ENCODE measurements at places on chromosomes 13 and 19.

- no peaks in the 10 kb centered on the region for H3K27me3 ChIP-seq
- no peak overlapping the region for H3K4me3 ChIP-seq
- no peak overlapping the region for H3K27ac ChIP-seq
Observed at GRCh38 chr13:65638572-65639168, 1591.5 kb downstream of the PCDH9 start.

GRCh38 chr19:35716801-35717664 lies 770 bp upstream of the KMT2B start:
- DNase-seq, result peak; percentile 96
- H3K27me3 ChIP-seq, result no peaks in the 10 kb centered on the region
- peaks cover 37% of the 10 kb centered on the region for H3K36me3 ChIP-seq
- H3K27ac ChIP-seq, result peak overlapping the region; percentile 96

GRCh38 chr13:46575301-46575771 lies 22.4 kb downstream of the LRCH1 start:
- DNase-seq, result no peak
- H3K4me3 ChIP-seq, result no peak overlapping the region
- no peak overlapping the region for H3K27ac ChIP-seq
- H3K27me3 ChIP-seq, result no peaks in the 10 kb centered on the region
- peaks cover 47% of the 10 kb centered on the region for H3K4me1 ChIP-seq

- no peak overlapping the region for H3K4me3 ChIP-seq
- no peaks in the 10 kb centered on the region for H3K27me3 ChIP-seq
- peak overlapping the region; percentile 56 for H3K27ac ChIP-seq
- DNase-seq, result no peak
- peaks cover 57% of the 10 kb centered on the region for H3K36me3 ChIP-seq
Observed at GRCh38 chr19:16204005-16204294, 6.2 kb downstream of the AP1M1 start.

DNA sequence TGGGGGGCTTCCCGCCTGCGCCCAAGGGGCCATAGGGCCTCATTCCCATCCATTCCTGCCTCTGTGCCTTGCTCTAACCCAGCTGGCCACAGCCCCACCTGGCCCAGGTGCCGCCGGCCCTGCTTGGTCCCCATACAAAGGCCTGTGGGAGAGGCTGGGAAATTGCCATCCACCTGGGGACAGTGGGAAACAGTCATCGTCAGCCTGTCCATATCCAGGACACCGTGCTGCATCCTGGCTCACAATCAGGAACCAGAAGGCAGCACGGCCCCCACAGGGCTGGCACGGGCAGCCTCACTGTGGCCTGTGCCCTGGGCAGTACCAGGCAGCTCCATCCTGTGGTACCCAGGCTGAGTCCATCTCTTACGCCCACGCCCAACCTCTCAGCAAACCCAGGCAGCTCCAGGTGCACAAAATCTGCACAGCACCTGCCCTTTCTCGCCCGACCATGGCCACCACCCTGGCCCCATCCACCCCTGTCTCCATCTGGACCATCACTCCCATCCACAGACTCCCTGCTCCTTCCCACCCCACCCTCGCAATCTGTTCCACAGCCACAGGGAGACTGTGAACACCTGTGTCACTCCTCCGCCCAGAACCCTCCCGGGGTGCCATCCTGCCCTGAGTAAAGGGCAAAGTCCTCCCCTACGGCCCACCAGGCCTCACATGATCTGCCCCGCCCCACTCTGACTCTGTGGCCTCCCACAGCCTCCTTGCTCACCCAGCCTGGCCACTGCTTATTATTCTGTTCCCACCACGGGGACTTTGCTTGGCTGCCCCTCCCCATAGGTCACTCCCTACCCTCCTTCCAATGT lies 21.1 kb upstream of the FBXO27 start:
- no peaks in the 10 kb centered on the region for H3K27me3 ChIP-seq
- no peak for DNase-seq
- no peaks in the 10 kb centered on the region for H3K36me3 ChIP-seq
- H3K4me3 ChIP-seq, result no peak overlapping the region

DNA sequence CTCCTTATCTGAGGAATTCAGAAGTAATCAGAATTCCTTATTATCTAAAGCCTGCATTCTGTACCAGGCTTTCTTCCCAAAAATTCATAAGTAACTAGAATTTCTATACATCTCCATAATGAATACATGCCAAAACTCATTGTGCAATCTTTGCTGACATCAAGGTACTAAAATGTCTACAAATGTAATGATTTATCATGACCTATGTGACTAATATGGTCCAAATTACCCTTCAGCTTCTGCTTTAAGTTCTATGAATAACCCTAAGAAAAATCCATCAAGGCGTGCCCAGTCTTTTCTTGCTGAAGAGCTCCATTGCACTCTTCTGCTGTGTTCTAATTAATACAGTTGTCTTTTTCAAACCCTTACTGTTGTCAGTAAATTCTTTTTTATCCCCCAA lies 58.5 kb upstream of the SLITRK1 start:
- H3K4me1 ChIP-seq, result no peaks in the 10 kb centered on the region
- no peak overlapping the region for H3K27ac ChIP-seq
- H3K36me3 ChIP-seq, result no peaks in the 10 kb centered on the region
- H3K27me3 ChIP-seq, result no peaks in the 10 kb centered on the region

DNA sequence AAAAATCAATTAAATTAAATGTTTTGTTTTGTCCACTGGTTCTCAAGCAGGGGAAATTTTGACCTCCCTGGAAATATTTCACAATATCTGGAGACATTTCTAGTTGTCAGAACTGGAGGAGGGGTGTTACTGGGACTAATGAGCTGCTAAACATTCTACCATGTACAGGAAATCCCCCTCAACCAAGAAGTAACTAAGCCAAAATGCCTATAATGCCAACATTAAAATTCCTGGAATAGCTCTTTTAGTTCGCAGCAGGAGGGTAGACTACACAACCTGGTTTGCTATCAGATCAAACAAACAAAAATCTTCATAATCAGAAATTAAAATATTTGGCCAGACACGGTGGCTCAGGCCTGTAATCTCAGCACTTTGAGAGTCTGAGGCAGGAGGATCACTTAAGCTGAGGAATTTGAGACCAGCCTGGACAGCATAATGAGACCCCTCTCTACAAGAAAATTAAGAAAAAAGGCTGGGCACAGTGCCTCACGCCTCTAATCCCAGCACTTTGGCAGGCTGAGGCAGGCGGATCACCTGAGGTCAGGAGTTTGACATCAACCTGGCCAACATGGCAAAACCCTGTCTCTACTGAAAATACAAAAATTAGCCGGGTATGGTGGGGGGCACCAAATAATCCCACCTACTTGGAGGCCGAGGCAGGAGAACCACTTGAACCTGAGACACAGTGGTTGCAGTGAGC lies 13.7 kb upstream of the SMARCA4 start:
- no peak for DNase-seq
- H3K27ac ChIP-seq, result no peak overlapping the region
- no peaks in the 10 kb centered on the region for H3K4me1 ChIP-seq

DNA sequence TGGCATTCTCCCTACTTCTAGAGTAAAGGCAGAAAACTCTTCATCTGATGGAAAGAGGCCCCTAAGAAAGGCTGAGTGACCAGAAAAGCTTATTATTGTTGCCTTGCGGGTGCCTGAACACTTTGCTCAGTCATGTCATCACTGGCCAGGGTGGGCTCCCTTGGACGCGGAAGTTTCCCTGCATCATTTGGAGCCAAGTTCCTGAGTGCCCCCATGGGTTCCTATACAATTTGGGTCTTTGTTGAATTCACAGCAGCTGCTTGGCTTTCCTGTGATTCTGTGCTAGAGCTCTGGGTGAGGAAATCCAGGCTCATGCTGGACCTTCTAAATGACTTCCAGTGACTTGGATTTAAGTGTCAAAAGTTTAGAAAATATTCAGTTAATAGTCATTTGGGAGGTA lies 232.9 kb downstream of the LHFPL6 start:
- DNase-seq, result no peak
- no peaks in the 10 kb centered on the region for H3K4me1 ChIP-seq
- H3K36me3 ChIP-seq, result no peaks in the 10 kb centered on the region
- H3K27me3 ChIP-seq, result no peaks in the 10 kb centered on the region

DNA sequence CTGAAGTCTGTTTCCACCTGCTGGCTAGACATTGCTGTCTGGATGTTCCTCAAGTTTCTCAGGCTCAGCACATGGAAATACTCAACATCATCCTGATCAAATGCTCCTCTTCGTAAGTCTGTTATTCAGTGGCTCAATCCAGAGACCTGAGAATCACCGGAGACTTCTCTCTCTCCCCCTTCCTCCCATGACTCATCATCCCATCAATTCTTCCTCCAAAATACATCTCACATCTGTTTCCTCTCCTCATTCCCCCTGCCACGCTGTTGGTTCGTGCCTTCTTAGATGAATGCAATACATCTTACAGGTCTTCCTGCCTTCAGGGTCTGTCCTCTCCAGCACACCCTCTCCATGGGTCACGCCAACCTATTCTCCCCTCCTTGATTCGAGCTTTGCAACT lies 7.4 kb upstream of the RXFP2 start:
- no peak overlapping the region for H3K4me3 ChIP-seq
- peaks cover 5% of the 10 kb centered on the region for H3K27me3 ChIP-seq
- no peaks in the 10 kb centered on the region for H3K36me3 ChIP-seq
- no peak overlapping the region for H3K27ac ChIP-seq

DNA sequence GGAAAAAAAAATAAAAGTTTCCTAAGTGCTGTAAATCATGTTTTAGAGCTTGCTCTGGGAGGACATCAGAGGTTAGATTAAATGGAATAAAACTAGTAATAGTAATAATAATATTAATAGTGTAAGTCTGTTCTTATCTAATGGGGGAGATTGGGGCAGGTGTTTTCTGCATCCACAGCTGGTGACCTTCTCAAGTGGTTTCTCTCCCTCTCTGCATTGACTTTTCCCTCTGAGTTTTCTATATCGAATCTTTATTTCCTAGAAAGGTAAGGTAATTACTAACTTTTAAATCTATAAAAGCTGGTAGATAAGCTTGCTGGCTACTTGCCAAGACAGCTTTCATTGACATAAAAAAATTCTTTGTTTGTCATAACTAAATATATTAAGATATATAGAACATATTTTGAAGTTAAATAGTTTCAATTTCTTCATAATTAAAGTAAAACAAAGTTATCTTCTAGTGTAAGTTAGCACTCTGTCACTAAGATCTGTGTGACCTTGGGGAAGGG lies 49.6 kb upstream of the DIAPH3 start:
- H3K4me1 ChIP-seq, result no peaks in the 10 kb centered on the region
- H3K4me3 ChIP-seq, result no peak overlapping the region
- no peaks in the 10 kb centered on the region for H3K36me3 ChIP-seq
- no peak for DNase-seq
- H3K27ac ChIP-seq, result no peak overlapping the region
- H3K27me3 ChIP-seq, result peaks cover 36% of the 10 kb centered on the region

GRCh38 chr19:38009650-38010242 lies 102.7 kb downstream of the SIPA1L3 start:
- DNase-seq, result no peak
- H3K27ac ChIP-seq, result no peak overlapping the region
- no peak overlapping the region for H3K4me3 ChIP-seq

- no peak for DNase-seq
- H3K27ac ChIP-seq, result no peak overlapping the region
- H3K36me3 ChIP-seq, result peaks cover 2% of the 10 kb centered on the region
- H3K4me3 ChIP-seq, result no peak overlapping the region
- H3K4me1 ChIP-seq, result no peaks in the 10 kb centered on the region
Observed at GRCh38 chr13:59641261-59641660, 522.5 kb downstream of the DIAPH3 start.

DNA sequence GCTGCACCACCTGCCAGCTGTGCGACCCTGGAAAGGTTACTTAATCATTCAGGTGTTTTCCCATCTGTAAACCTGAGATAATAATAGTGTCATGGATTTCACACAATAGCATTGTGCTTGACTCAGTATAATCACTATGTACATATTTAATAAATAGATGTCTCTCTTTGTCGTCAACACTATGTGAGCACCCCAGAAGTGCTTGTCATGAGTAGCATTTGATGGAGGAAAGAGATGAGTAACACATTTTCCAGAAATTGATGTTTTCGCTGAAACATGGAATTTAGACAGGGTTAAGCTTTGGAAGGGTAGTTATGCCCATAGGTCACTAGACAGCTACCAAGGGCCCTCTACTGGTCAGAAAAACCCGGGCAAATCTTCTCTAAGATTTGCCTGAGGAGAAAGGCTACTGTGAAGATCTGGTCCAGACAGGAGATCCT lies 9.5 kb upstream of the MBNL2 start:
- H3K4me3 ChIP-seq, result no peak overlapping the region
- H3K27me3 ChIP-seq, result no peaks in the 10 kb centered on the region
- H3K27ac ChIP-seq, result no peak overlapping the region
- DNase-seq, result no peak
- H3K36me3 ChIP-seq, result no peaks in the 10 kb centered on the region
- H3K4me1 ChIP-seq, result peaks cover 18% of the 10 kb centered on the region

DNA sequence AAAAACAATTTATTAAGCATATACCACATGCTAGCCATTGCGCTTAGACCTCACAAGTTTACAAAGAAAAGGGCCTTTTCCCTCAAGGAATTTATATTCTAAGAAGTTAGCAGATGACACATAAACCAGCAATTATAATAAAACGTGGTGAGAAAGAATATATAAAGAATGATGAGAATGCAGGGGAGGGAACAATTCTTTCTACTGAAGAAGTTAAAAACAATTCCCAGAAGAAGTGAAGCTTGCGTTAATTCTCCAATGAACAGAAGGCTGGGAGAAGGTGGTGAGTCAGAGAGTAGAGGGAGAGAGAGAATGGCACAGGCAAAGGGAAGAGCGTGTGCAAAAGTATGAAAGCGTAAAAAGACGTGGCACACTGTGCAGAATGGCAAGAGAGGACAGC lies 69.5 kb upstream of the ZDHHC20 start:
- no peaks in the 10 kb centered on the region for H3K4me1 ChIP-seq
- no peak for DNase-seq
- no peaks in the 10 kb centered on the region for H3K27me3 ChIP-seq

DNA sequence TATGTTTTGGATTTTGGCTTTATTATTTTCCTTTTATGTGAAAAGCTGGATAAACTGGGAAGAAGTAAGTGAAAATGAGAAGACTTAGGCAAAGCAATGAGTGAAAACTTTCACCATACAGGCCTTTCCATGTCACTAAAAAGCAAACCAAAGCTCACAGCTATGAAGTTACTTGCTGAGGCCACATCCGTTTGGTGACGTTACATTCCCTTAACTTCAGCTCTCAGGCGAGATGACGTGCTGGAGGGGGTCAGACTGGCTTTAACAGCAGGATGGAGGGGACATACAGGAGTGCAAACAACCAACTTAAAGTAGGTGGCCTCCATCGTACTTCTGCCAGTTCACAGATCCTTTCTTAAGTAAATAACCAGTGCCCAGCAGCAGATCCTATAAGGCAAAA lies 522.3 kb downstream of the MYO16 start:
- no peak overlapping the region for H3K4me3 ChIP-seq
- H3K27me3 ChIP-seq, result peaks cover 4% of the 10 kb centered on the region
- DNase-seq, result no peak
- H3K36me3 ChIP-seq, result no peaks in the 10 kb centered on the region
- H3K4me1 ChIP-seq, result no peaks in the 10 kb centered on the region

DNA sequence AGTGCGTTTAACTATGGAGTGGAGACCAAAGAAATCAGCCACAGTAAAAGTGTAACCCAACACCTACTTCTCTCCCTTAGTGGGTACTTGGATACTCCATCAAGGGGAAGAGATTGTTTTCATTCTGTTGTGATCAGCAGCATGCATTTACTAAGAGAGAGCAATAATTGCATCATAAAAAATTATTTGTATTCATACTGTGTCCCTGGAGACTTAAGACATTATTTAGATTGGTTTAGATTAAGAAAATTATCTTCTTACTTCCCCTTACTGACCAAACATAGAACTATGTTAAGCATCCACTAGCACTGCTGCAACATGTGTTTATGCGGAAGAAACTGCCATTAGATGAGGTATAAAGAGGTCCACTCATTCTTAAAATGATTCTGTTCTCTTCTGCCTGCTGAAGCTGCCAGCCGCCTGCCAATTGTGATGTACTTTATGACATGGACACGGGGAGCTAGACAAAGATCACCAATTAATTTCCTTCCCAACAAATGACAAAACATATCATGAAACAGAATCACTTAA lies 738.5 kb downstream of the DIAPH3 start:
- H3K36me3 ChIP-seq, result no peaks in the 10 kb centered on the region
- H3K4me1 ChIP-seq, result no peaks in the 10 kb centered on the region
- H3K27ac ChIP-seq, result no peak overlapping the region
- DNase-seq, result no peak
